ENCODE measurements at places on chromosomes 2 and 18. TPM values are rescaled to one million over a fixed set of nuclear protein-coding genes. Genes with fewer than 3 reads are reported as not detected.

CMPK2 gene
- total RNA-seq, result 6.6 TPM

CFAP65 gene
- total RNA-seq, result not detected

DNA sequence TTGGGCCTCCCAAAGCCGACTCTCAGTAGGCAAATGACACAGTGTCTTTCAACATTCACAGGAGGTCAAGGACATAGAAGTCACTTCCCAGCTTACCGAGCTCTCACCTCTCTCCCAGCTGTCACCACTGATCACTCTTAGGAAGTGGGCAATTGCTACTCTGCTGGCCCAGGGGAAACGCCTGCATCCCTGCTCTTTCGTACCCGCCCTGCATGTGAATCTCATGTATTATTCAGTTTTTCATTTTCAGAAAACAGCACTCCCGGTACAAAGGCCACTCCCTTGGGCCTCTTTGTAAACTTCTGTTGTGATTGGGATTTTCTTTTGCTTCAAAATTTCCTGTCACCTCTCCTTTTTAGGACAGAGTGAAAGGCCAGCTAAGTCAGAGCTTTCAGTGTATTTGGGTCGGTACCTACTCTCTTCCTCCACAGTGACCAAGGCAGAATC, 15.4 kb downstream of the MRPL44 start:
- no peak for DNase-seq

GRCh38 chr2:172091761-172092566, 6.7 kb downstream of the DLX1 start:
- DNase-seq, result no peak

INO80B gene
- 14.0 TPM for total RNA-seq

OSGEPL1 gene
- 12.0 TPM for total RNA-seq

KCMF1 gene
- 90.5 TPM for total RNA-seq

DNA sequence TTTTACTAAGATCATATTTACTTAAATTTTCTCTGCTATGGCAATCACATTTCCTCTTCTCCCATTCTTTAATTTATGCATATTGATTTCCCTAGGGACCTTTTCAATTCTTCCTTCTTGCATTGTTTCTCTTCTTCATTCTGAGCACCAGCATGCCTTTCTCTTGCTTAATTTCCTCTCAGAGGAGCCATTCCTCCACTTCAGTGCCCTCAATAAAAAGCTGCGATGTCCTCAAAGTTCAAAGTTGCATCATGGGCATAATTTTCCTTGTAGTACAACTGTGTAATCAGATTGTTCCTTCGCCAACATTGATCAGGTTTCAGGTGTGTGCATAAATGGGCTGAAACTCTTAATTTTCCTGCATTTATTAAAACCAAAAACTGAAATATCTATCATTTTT, 21.8 kb upstream of the CD226 start:
- no peak for DNase-seq

B4GALT6 gene
- total RNA-seq, result 2.0 TPM

DNA sequence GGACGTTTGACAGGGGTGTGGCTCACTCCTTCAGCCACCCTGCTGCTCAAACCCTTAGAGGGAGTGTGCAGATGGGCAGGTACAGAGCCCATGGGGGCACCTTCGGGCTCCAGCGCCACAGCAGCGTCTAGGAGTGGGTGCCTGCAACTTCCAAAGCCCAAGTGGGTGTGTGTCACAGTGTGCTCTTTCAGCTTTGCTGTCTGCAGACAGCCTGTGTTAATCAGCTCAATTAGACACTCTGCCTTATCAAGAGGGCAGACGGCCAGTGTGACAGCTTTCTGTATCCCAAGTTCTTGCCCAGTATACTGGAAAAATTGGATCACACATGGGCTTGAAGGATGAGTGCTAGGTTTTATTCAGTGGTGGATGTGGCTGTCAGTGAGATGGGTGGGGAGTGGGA, 96.7 kb downstream of the AP1S3 start:
- no peak for DNase-seq

DNA sequence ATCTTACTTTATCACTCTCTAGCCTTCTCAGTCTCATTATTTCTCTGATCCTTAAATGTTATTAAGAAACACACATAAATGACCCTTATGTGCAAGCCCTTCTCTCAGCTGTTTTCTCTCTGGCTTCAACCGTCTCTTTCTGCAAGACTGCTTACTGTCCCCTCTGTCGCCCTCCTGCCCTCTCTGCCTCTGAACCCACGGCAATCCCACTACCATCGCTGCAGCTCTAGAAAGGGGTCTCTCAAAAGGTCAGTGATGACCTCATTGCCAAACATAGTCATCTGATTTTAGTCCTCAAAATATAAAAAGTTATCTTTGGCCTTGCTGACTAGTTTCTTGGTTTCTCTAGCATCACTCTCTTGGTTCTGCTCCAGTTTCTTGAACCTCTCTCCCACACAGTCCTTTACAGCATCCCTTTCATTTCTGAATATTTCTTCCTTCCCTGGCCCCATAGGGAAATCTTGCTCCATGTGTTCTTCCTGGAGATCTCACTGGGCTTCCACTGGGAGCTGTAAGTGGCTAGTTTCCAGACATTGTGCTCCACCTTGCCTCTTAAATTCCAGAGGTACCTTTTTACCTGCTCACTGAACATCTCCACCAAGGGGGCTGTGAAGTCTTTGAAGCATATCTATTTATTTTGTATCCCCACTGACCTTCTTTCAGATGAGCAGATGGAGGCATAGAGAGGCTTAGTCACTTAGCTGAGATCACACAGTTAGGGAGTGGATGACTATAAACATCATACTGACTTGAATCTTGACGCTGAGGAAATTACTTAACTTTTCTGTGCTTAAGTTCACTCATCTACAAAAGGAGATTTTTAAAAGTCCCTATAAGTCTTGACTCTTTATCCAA, 96.2 kb downstream of the PDE1A start:
- DNase-seq, result no peak

DNA sequence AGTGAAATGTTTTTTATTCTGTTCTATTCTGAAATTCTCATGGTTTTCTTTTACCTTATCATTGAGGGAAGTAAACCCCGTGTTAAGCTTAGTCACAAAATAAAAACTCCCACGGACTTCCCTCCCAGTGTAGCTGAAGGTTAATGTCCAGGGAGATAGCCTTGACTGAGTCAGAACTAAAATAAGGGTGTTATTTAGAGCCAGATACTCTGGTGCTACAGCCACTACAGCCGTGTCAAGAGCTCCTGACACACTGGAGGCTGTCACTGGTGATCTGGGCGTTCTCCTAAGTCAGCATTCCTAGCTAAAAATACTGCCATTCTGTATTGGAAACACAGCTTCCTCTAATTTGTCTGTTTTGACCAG, 82.0 kb upstream of the RANBP2 start:
- DNase-seq, result no peak

- no peak for DNase-seq
Measured at GRCh38 chr2:173058097-173058496, 17.5 kb upstream of the MAP3K20 start.

CROCC2 gene
- total RNA-seq, result not detected

DNA sequence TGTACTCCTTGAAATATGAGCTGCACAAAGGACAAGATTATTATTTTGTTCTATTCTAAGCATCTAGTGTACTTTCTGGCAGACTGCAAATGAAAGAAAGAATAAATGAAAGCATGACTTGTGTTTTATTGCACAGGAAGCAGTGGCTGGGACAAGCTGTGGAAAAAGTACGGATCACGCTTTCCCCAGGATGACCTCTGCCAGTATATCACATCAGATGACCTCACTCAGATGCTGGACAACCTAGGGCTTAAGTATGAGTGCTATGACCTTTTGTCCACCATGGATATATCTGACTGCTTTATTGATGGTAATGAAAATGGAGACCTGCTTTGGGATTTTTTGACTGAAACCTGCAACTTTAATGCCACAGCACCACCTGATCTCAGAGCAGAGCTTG, 49.4 kb downstream of the HNMT start:
- no peak for DNase-seq

DNA sequence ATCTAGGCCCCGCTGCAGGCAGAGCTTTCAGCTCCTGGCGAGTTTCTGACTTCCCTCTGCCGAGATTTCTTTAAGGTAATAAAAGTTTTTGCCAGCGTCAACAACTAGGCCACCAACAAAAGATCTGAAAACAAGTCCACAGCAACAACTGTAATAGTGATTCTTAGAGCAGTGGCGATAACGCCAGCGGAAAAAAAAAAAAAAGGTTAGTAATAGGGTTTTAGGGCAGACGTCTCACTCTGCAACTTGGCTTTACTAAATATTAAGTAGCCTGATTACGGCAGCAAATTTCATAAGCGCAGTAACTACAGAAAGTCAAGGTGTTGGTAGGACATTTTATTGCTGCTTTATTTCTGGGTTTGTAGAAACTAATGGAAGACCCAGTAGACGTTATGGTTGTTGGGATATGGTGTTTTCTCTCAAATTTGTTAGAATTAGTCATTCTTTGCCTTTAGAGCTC, 481 bp downstream of the SLC30A6 start:
- no peak for DNase-seq

GRCh38 chr2:62740221-62740620, 34.7 kb downstream of the EHBP1 start:
- DNase-seq, result no peak

CRACDL gene
- not detected for total RNA-seq

DNA sequence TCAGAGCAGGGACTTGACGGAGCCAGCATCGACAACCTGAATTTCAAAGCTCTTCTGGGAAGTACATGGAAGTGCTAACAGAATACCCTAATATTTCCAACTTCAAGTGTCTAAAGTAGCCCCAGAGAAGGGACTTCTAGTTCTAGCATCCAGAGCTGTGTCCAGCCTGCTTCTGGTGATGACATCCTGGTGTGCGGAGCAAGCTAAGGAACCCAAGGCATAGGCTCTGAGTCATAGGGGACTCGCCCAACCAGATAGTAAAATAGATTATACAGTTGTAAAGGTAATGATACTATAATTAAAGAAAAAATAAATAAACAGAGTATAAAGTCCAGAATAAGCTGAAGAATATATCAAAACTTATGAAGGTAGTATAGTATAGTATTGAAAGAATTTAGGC, 108.1 kb upstream of the SERPINE2 start:
- no peak for DNase-seq

- no peak for DNase-seq
Measured at GRCh38 chr18:10670856-10671255, 145.0 kb downstream of the NAPG start.

RANBP2 gene
- total RNA-seq, result 25.7 TPM

ZSWIM2 gene
- not detected for total RNA-seq

PUS10 gene
- 2.4 TPM for total RNA-seq

CD28 gene
- 0.10 TPM for total RNA-seq

Data from MG63 (cell line).